Activated naive CD4-positive, alpha-beta T cell treated with Interleukin-2 at 50 U/mL for 16 hours (primary cell): ENCODE measurements at places on chromosomes 11 and 22.

- no peak for DNase-seq
Measured at GRCh38 chr11:15532432-15532831, 417.7 kb downstream of the INSC start.

DNA sequence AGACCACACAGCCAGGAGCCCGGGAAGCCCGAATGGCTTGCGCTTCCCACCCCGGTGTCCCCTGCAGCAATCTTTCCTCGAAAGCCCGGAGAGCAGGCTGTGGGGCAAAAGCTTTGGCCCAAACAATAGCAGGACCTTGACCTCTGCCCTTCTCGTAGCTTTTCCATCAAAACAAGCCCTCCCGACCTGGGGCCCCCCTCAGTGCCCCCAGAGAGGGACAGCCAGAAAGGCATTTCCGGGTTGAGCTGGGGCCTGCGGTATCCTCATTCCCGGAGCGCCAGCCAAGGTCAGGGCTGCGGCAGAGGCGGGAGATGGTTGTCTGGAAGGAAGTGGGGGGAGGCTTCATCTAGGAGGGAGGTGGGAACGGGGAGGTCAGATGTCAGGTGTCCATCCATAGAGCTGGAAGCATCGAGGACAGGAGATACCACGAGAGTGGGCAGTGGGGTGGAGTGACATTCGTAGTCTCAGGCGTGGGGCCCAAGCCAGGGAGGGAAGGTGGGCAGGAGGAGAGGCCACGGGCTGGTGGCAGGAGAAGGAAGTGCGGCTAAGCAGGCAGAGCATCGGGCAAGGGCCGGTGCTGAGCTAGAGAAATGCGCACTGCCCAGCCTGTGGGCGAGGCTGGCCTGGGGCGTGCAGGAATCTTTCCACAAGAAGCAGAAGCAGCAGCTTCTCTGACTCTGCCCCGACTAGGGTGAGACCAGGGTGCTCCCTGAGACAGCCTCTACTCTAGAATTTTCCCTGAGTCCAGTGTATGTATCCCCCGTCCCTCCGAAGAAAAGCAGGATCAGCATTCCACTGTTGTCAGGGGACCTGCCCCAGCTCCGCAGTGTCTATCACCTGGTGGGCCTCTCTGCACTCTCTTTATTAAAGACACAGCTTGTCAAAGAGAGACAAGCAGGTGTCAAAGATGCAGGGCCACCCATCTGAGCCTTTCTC lies 14.3 kb downstream of the PDGFB start:
- DNase-seq: no peak

DNA sequence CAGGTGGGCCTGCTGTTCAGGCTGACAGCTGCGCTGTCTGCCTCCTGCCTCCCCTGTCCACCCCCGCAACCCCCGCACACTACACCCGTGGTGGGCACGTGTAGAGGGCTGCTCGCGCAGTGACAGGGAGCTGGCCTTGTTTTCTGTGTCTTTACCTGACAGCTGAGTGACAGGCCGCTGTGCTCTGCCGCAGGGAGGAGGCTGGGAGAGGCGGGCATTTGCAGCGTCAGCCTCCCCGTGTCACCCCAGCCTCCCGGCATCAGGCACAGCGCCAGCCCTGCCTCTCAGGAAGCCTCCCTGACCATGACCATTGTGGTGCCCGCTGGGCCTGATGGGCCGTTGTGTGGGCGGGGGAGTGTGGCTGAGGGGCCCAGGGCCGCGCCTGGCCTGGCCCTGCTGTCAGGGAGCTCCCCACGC lies 32.0 kb upstream of the RELT start:
- DNase-seq: no peak

DNA sequence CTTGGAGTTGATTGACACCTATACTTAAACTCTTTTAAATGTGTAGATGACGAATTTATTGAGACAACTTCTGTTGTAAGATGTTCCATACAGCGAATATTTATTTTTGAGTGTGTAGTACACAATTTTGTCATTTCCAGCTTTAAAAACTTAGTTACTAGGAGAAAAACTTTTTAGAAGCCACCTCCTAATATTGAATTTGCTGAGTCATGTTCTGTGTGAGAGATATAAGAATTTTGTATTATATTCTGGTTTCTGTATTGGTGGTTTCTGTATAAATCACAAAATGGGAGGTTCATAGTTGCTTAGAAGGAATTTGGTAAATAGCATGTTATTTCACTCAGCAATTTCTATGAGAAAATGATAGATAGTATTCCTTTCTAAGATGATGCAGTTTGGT lies 171.3 kb downstream of the WNT11 start:
- DNase-seq: no peak

DNA sequence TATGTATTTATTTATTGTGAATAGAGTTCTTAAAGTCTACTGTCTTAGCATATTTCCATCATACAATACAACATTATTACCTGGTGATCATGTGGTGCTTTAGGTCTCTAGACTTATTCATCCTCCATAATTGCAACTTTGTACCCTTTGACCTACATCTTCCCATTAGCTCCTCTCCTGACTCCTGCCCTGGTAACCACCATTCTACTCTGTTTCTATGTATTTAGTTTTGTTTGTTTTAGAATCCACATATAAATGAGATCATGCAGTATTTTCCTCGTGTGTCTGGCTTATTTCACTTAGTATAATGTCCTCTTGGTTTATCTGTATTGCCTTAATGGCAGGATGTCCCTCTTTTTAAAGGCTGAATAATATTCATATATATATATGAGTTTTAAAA lies 22.7 kb downstream of the NCAM1 start:
- no peak for DNase-seq

- no peak for DNase-seq
Measured at GRCh38 chr11:128616161-128616560, 28.8 kb upstream of the ETS1 start.

GRCh38 chr11:12110714-12111548 lies 541 bp downstream of the MICAL2 start:
- DNase-seq: peak; percentile 49
